Stimulated activated CD4-positive, alpha-beta T cell treated with anti-CD3 and anti-CD28 coated beads, TNF-alpha, amount 100 ng/mL, for 1 hour (primary cell): ENCODE measurements at places on chromosomes 6 and 20.
A peak's percentile ranks its signal among the peaks of the same experiment; 100 is the strongest.

GRCh38 chr6:75024828-75025227 lies 181.0 kb downstream of the COL12A1 start:
- no peak for DNase-seq

DNA sequence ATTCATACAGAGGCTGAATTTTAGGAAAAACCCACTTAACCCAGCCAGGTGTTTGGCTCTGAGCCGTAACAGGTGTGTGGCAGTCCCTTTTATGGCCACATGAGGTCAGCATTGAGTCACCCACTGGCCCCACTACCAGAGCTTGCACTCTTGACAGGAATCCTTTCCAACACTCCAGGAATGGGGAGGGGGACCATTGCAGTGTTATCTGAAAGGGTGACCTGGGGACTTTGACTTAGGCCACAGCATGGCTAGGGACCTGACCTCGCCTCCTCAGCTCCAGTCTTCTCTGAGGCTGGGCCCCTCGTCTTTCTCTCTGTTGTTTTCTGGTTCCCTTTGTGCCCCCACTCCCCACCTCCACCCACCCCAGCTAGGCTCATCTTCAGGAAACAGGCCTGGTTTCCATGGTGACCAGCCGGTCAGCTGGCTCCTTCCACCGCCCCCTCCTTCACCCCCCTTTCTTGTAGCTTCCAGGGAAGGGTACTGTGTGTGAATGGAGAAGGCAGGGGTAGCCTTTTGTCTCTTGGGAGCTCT lies 2.1 kb upstream of the TMEM151B start:
- no peak for DNase-seq

- no peak for DNase-seq
These were observed 242.9 kb downstream of the FOXA2 start for GRCh38 chr20:22341508-22341907.

DNA sequence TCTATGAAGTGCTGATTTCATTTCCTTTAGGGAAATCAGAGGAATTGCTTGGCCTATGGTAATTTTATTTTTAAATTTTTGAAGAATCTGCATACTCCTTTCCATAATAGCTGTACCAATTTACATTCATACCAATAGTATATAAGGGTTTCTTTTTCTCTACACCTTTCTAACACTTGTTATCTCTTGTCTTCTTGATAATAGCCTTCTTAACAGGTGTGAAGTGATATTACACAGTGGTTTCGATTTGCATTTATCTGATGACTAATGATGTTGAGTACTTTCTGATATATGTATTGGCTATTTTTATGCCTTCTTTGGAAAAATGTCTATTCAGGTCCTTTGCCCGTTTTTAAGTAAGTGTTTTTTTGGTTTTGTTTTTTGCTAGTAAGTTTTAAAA lies 40.8 kb downstream of the SMAP1 start:
- DNase-seq, result no peak

DNA sequence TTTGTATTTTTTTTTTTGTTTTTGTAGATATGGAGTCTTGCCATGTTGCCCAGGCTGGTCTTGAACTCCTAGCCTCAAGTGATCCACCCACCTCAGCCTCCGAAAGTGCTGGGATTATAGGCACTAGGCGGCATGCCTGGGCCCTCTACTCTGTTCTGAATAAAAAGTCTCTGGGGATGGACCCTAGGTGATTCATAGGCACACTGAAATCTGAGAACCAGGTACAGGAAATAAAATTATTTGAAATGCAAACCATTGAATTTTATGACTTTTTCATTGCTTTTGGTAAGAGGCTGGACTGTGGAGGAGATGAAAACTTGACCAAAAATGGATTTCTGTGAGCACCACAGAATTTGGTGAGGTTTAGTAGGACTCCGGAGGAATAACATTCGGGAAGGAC lies 117.5 kb downstream of the PRIM2 start:
- DNase-seq, result no peak

DNA sequence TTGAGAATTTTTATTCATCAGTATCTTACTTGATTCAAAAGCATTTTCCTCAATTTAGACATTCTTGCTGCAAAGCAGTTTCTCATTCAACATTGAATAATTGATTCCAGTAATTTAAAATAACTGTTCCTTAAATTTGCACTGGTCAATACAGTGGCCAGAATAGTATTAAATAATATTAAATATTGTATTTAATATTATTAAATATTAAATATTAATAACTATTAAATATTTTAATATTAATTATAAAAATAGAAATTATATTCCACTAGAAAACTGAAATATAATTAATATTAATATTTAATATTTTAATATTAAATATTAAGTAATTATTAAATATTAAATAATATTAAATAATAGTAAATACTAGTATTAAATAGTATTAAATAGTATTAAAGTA lies 758.8 kb downstream of the EYS start:
- no peak for DNase-seq

- no peak for DNase-seq
These were observed 4.4 kb downstream of the PGK2 start for GRCh38 chr6:49782725-49783124.

- DNase-seq, result no peak
These were observed 7.8 kb downstream of the IL22RA2 start for GRCh38 chr6:137165375-137166246.

DNA sequence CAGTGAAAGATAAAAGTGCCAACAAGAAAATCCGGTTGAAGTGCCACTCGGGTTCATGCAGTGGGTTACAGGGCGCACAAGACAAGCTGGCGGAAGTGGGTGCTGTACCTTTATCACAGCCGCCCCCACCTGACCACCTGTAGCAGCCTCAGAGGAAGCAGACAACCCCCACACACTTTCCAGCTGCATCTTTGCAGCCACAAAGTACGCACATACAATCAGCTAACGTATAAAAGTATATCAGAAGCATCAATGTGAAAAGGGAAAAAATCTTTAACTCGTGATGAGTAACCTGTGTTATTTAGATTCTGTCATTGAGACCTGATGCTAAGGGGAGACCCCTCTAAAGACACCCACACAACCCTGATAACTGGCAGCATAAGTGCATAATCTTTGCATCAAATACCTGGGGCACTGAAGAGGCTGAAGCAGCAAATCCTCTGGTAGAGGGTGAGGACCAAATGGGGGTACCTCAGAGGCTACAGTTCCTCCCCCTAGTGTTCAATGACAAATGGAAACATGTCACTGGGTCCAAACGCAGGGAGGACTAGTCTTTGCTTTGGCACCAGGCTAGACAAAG lies 22.1 kb downstream of the BACH2 start:
- DNase-seq, result peak; percentile 82

DNA sequence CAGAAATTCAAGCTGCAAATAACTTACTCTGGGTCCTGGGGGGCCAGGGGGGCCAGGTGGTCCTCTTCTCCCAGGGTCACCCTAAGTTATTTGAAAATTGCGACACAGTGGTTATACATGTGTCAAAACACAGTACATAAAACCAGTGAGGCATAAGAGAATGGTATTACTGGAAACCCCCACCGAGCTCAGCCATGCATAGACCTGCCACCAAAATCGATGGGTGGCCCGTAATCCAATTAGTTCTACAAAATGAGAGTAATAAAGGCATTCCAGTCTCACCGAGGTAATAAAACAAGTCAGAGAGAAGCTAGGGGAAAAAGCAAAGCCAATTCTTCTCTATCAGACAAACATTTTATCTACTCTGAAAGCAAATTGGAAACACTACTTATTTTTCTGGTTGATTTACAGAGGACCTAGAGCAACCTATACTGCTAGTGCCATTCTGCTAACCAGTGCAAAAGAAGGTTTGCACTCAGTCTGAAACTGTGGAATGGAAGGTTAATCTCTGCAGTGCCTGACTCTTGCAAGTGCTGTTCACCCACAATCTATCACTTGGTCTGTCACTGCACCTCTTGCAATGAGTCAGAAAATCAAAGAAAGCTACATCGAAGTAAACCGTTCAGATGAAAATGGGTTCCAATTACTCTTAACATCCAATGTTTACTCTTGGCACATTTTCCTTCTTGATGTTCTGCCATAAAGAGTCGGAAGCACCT lies 32.4 kb downstream of the COL9A1 start:
- DNase-seq, result no peak

GRCh38 chr6:79947191-79948186 lies at the start of gene ELOVL4:
ELOVL4 (minus strand) TSS chr6:79947553; CDS start chr6:79947279, 274 bp downstream.
- DNase-seq, result peak; percentile 35

- DNase-seq, result no peak
These were observed 41.8 kb downstream of the DSTN start for GRCh38 chr20:17611540-17612286.

DNA sequence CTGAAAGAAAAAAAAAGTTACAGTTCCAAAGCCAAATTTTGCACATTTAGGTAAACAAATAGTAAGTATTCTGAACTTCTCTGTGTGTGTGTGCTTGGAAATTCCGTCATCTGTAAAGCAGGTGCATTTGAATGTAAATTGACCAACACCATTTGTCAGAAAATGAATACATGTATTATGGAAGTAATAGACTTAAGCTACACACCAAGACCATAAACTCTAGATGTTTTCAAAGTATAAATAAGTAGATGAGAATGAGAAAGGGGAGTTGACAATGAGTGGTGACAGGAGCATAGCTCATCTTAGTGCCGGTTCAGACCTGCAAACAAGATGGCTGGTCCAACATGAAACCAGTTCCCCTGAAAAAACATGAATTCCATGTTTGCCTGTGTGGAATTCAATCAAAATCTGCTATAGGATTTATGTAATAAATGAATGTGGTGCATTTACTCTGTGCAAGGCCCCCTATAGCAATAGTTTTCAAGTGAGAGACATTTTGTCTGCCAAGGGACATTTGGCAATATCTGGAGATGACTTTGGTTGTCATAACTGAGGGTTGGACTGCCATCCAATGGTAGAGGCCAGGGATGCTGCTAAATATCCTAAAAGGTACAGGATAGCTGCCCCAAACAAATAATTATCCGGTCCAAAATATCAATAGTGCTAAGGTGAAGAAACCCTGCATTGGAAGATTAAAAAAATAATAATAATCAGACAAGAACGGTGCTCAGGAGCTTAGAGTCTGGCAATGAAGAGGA lies 11.0 kb upstream of the FILIP1 start:
- DNase-seq, result no peak

DNA sequence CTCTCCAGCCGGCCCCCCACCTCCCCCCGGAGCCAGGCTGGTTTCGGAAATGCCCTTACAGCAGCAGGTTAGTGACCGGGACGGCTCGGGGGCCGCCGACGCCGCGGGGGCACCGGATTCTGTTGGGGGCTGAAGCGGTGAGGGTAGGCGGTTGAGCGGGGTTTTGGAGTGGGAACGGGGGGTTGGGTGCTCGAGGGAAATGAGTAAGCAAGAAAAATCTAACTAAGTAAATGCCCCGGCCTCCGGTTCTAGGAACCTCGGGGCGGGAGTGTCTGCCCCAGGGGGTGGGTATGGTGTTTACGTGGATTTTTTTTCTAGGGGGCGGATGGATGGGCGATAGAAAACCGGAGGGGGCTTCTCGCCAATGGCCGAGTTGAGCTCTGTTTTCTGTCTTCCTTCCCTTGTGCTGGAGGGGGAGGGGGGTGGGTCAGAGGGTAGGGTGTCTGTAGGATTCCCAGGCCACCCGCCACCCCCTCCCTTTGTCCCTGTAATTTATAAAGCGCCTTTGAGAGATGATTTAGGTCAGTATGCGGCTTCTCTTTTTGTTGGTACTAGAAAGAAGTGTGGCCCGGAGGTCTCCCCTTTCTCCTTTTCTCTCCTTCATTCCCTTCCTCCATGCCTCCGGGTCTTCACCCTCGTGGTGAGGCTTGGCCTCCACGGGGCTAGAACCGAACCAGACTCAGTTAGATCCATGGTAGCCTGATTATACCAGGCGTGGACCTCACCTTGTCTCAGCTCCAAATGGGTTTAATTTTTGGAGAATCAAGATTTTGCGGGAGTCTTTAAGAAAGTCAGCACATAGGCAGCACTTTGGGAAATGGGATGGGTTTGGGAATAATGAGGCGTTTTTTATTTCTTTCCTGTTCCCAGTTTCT lies 2.3 kb downstream of the E2F3 start:
- DNase-seq, result no peak

- no peak for DNase-seq
These were observed 39.0 kb upstream of the PLN start for GRCh38 chr6:118509009-118509617.

- DNase-seq, result no peak
These were observed 19.6 kb downstream of the NTSR1 start for GRCh38 chr20:62728028-62728780.

DNA sequence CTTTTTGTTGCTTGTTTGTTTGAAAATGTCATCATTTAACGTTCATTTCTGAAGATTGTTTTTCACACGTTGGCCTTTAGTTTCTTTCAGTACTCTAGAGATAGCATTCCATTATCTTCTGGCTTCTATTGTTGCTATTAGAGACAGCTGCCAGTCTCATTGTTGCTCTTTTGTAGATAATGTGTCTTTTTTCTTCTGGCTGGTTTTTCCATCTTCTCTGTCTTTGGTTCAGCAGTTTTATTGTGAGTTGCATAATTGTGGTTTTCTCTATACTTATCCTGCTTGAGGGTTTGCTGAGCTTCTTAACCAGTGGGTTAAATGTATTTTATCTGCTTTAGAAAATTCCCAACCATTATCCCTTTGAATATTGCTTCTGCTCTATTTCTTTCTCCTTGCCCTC lies 23.2 kb upstream of the AIG1 start:
- no peak for DNase-seq

DNA sequence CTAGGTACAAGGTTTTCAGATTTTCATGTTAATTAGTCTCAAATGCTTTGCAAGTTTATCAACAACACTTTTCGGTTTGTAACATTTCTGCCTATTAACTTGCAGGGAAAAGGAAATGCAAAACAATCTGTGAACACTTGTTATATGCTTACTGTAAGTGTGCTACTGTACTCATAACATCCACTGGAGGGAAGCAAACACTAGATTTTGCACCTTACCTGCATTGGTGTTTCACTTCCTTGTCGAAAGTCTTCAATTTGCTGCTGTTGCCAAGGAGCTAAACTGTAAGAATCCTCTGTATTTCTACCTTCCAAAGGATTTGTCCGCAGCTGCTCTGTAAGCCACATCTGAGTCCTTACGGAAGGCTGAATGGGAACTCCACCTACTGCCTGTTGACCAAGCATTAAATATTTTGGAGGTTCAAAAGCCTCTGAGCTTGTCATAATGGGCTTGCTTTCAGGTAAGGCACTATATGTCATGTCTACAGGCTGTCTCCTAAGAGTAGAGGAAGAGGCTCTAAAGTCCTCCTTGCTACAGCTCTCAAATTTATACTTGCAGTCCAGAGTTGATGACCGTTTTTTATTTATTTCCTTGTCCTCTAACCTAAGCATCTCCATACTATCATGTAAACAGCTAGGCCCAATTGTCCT lies 17.3 kb downstream of the PLN start:
- DNase-seq, result peak; percentile 6

- no peak for DNase-seq
These were observed 4.6 kb downstream of the THBS2 start for GRCh38 chr6:169249057-169249456.
